ENCODE measurements at places on chromosomes 6 and 20.

GRCh38 chr6:33167374-33168283 lies 24.6 kb downstream of the COL11A2 start:
- no peak for DNase-seq

GRCh38 chr6:159701413-159701999 lies 8.5 kb upstream of the SOD2 start:
- no peak for DNase-seq

DNA sequence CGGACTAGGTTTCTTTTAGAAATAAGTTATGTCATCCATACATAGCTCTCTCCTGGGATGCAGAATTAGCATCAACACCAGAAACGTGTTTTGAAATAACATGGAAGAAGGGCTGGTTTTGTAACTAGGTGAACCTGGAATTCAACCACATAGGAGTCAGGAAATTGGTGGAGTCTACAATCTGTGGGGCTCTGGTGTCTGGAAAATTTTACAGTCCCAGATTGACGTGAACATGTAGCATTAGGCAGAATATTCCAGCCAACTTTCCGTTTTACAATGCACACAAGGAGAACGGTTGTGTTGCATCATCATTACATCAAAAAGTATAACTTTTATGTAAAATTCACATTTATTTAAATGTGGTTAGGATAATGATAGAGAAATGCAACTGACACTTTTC lies 1.9 kb downstream of the KCNQ5 start:
- DNase-seq = no peak

DNA sequence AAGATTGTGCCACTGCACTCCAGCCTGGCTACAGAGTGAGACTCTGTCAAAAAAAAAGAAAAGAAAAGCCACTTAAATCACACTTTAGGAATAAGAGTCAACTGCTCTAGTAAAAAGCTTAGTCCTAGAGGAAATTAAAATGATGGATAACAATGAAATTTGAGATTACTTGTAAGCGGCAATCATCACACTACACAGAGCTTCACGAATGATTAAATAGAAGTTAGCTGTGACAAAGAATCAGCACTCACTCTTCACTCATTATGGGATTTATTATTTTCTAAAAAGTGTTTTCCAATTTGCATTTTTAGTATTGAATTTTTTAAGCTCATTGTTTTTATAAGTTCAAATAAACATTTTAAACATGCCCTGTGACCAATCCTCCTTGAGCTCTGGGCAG lies 718.0 kb downstream of the UTRN start:
- DNase-seq = no peak
